NCI-H2227 treated with DMSO at 0.1 percent for 48 hours (cell line): ENCODE measurements at places on chromosomes 11 and 22.

DNA sequence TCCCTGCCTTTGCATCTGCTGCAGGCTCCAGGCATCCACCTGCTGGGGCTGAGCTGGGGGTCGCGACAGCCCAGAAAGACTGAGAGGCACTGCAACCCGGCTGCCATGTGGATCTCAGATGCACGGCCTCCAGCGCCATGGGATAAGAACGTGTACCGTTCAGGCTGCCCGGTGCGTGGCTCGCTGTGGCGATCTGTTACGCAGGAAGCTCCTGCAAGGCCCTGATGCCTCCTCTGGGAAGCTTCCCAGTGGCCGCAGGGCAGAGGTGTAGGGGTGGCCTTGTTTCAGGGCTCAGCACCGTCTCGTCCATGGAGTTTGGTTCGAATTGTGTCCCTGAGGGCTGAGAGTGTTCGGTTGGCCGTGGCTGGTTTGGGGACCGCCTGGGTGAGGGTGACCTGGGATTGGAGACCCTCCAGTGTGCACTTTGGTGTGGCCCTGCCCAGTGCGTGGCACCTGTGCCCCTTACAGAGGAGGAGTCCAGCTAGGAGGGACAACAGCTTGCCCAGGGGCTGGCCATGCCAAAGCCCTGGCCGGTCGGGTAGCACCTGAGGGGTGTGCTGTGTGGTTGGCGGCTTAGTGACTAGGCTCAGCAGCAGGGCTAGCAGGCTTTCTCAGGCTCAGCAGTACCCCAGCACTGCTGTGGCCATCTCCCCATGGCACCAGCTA lies 1184.5 kb downstream of the BRD1 start:
- no peak for DNase-seq

GRCh38 chr11:131373095-131373725 lies 2.8 kb downstream of the NTM start:
- DNase-seq: no peak

GRCh38 chr11:11217929-11218628 lies 135.0 kb downstream of the CSNK2A3 start:
- no peak for DNase-seq

- DNase-seq: no peak
Observed at GRCh38 chr11:95485115-95485900, 254.3 kb upstream of the SESN3 start.

GRCh38 chr11:106459135-106459534 lies 381.7 kb downstream of the AASDHPPT start:
- DNase-seq: no peak

DNA sequence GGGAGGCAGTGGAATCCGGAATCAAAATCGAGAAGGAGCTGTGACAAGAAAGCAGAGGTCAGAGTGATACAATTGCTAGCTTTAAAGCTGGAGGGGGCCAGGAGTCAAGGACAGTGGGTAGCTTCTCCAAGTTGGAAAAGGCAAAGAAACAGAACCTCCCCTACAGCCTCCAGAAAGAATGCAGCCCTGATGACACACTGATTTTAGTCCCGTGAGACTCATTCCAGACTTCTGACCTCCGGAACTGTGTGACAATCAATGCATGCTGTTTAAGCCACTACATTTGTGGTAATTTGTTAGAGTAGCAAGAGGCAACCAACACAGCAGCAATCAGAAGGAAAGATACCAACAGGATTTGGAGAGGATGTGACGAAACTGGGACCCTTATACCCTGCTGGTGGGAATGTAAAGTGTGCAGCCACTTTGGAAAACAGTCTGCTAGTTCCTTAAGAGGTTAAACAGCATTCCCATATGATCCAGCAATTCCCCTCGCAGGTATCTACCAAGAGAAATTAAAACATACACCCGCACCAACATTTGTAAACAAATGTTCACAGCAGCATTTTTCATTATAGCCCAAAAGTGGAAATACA lies 66.7 kb downstream of the DSCAML1 start:
- DNase-seq: no peak

GRCh38 chr22:35053060-35053835 lies 12.7 kb upstream of the ISX start:
- no peak for DNase-seq

- DNase-seq: no peak
Observed at GRCh38 chr22:41511521-41511968, 32.7 kb downstream of the POLR3H start.

DNA sequence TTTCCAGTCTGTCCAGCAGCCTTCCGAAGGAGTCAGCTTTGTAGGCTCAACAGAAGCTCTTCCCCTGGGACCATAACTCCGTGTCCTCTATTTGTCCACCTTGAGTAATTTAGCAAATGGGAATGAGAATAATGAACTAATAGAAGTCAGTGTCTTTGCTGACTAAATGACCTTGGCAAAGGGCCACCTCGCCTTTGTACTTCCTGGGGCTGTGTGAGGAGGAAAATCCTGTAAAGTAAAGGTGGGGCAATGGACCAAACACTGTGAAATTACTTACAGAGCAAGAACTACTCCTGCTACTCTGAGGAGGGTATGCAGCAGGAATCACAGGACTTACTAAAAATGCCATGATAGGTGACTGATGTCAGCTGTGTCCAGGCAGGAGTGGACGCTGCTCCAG lies 36.2 kb upstream of the CSNK2A3 start:
- no peak for DNase-seq

DNA sequence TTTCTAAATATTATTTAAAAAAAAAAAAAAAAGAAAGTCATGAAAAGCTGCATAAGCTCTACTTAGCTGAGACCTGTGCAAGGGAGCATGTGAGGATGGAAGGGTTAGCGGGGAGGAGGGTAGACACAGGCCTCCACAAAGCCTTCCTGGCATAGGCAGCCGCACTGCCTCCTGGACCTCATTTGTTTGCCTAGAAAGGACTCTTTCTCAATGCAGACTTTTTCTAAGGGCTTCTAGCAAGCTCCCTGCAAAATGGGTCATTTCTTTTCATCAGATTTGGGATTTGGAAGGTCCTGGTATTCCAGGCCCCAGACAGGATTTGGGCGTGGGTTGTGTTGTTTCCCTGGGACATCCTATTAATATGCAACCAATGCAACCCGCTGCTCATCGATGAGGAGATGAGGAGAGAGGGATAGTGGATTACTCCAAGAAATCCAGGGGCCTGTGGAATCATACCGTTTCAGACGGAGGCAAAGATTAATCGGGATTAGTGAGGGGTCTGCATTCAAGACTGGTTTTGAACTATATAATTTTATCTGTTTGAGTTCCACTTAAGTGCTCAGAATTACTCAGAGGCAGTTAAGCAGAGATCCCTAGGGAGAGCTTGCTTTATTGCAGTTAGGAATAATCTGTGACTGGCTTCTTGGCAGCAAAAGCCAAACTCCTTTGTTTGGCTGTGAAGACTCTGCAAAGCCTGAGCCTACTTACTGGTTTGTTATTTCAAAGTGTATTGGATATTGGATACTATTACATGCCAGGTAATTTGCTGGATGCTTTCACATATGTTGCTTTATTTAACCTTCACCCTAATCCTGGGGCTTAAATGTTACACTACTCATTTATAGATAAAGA lies 106.9 kb upstream of the NAV2 start:
- DNase-seq: peak; percentile 83

DNA sequence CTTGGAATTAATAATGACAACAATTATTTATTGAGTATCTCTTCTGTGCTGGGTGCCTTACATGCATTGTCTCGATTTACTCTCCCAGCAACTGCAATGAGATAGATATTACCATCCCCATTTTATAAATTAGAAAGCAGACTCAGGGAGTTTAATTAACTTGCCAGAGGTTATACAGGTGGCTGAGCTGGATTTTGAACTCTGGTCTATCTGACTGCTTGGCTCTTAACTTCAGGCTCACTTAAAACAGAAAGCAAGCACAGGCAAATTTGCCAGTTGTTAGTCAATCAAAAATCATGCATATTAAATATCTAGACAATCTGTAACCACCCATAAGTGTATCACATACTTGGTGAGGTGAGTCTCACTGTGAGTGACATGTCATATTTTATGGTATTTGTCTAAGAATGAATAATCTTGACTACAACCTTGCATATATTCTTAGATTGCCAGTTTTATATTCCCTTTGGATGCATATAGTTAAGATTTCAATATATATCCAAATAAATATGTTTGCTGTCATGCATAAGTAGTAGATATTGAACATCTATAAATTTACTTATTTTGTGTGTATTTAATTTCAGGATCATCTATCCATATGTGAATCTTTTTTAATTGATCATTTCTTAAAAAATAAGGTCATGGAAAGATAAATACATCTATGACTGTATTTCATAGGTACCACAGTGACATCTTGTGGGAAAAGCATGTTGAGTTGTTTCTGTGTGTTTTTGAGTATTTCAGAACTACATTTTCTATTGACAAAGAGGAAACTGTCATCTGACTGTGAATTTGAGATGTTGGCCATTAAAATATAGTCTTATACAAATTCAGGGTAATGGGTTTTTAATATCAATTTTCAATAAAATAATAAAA lies 112.0 kb upstream of the ARHGAP42 start:
- DNase-seq: no peak
